ENCODE measurements at places on chromosomes 16 and 17. TPM values are rescaled to one million over a fixed set of nuclear protein-coding genes. Genes with fewer than 3 reads are reported as not detected.

DNA sequence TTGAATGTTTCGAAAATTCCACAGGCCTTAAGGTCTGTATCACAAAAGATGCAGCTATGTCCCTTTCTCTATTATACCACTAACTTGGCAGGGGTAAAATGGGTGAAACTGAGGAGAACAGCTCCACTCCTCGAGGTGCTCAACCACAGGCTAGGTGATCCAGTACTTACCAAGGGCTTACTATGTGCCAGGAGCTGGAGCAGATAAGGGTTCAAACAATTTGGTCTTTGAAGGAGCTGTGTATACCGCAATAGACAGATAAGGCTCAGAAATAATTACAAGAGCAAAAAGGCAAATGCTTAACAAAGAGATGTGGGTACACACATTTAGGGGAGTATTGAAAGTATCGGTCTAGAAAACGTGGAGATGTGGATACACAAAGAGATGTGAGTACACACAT lies 1.5 kb downstream of the XPO6 start:
- H3K27me3 ChIP-seq: no peaks in the 10 kb centered on the region
- peak overlapping the region; percentile 90 for H3K4me3 ChIP-seq
- H3K27ac ChIP-seq: peak overlapping the region; percentile 87
- peaks cover 34% of the 10 kb centered on the region for H3K4me1 ChIP-seq

DNA sequence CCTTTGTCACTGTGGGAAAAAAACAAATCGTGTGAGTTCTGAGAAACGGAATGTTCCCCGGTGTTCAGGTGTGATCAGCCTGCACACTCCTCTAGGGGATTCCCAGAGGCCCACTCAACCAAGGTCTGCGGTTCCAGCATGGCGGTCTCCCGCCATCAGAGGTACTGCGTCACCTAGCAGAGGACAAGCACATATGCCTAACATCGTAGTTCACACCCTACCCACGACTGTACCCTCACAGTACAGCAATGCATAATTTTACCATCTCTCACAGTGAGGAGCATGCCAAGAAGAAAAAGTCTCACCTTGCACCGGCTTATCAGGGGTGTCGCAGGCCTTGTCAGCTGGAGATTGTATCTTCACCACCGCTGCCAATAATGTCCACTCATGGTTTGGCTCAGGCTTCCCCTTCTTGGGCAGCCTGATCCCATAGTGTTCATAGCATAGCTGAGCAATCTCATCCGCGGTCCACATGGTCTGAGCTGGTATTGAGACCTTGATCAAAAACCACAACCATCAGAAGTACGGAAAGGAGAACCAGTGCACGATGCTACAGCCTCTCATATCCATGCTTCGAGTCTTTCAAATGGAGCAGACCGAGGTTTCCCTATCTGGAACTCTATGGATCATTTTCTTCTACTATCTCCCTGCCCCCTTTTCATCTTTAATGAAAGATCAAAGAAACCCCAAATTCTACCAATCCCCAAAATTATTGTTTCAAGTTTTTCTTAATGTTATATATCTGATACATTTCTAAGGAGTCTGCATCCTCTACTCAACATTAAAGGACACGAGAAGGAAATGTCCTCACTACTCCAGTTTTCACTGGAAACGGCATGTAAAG lies 2.5 kb downstream of the ADAT1 start:
- no peak overlapping the region for H3K4me3 ChIP-seq
- DNase-seq: no peak
- no peak overlapping the region for H3K27ac ChIP-seq
- H3K4me1 ChIP-seq: peaks cover 34% of the 10 kb centered on the region

The ABCA8 gene
- 35.5 TPM for total RNA-seq

DNA sequence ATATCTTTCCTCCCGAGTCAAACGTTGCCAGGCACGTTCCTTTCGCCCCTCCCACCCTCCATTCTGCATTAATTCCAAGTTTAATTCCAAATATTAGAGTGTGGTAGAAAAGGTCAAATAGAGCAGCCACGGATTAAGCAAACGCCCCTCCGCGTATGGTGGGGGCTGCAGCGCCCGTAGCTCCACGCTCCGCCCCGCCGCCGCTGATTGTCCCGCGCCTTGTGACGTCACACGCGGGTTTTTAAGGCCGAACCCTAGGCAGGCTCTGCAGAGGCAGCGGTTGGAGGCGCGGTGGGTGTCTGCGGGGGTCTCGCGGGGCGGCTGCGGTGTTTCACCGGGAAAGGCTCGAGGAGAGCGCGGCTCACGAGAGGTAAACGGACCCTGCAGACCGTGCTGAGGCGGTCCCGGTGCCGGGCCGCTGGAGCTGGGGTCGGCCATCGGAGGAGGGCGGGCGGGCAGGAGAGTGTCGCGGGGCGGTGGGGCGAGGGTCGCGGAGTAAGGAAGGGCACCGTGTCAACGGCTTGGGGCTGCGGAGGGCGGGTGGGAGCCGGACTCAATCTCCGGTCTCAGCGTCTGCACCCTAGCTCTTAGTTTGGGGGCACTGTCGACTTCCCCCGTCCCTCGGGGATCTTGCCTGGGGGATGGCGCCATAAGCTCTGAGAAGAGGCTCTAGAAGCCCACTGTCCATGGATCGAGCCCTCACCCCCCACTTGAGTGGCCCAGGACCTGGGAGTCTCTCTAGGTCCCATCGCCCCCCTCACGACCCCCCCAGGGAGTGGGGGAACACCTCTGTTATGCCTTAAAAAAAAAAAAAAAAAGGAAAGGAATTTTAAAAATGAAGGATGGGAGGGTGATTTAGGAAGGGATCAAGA lies at the start of gene ARL4D:
TSS of gene ARL4D (plus strand) at position 270 of the 872 bp plus-strand sequence. CDS start 740 bp downstream, outside the sequence.
- H3K4me3 ChIP-seq: peak within 1 kb of the TSS; percentile 84
- H3K4me1 ChIP-seq: peaks cover 72% of the 10 kb centered on the region
- H3K27ac ChIP-seq: peak within 1 kb of the TSS; percentile 83

GRCh38 chr17:62032480-62032879 lies 32.6 kb downstream of the MED13 start:
- H3K27me3 ChIP-seq: no peaks in the 10 kb centered on the region
- H3K4me1 ChIP-seq: peaks cover 25% of the 10 kb centered on the region
- peaks cover 80% of the 10 kb centered on the region for H3K36me3 ChIP-seq
- no peak overlapping the region for H3K4me3 ChIP-seq
- no peak for DNase-seq

GRCh38 chr16:46922239-46922638 lies 38.1 kb downstream of the GPT2 start:
- no peak overlapping the region for H3K4me3 ChIP-seq
- H3K36me3 ChIP-seq: peaks cover 12% of the 10 kb centered on the region
- H3K27me3 ChIP-seq: no peaks in the 10 kb centered on the region
- H3K4me1 ChIP-seq: peaks cover 8% of the 10 kb centered on the region
- no peak for DNase-seq

DNA sequence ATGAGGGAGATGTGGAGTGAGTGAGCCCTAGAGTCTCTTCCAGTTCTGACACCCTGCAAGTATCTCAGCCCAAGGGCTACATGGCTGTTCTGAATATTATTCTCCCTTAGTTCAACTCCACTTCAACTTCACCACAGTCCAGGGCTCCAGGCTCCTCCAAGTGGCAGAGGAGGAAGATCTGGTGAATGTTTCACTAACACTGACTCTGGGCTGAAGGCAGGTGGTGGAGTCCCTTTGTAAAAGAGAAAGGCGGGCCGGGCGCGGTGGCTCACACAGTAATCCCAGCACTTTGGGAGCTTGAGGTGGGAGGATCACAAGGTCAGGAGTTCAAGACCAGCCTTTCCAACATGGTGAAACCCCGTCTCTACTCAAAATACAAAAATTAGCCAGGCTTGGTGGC lies 13.6 kb downstream of the CCDC92B start:
- no peaks in the 10 kb centered on the region for H3K4me1 ChIP-seq
- H3K4me3 ChIP-seq: no peak overlapping the region
- no peaks in the 10 kb centered on the region for H3K36me3 ChIP-seq
- DNase-seq: no peak

The RNF112 gene
- 1.6 TPM for total RNA-seq

DNA sequence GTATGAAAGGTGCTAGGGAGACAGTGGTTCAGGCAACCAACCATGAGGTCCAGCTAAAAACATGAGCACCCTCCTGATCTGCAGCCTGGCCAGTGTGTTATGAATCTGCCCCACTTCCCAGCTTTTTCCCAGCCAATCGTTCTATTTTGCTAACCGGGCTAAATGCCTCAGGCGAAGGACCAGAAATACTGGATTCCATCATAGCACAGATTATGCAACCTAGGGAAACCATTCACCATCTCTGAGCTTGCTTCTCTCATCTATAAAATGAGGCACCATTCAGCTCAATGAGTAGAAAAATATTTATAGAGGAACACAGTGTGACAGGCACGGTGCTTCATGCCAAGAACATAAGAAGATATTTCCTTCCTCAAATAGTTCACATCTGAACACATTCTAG lies 45.2 kb upstream of the NUDT7 start:
- H3K4me1 ChIP-seq: no peaks in the 10 kb centered on the region
- H3K27me3 ChIP-seq: peaks cover 21% of the 10 kb centered on the region
- DNase-seq: no peak
- no peaks in the 10 kb centered on the region for H3K36me3 ChIP-seq
- H3K4me3 ChIP-seq: no peak overlapping the region
- no peak overlapping the region for H3K27ac ChIP-seq

The FBXL16 gene
- 0.08 TPM for total RNA-seq

DNA sequence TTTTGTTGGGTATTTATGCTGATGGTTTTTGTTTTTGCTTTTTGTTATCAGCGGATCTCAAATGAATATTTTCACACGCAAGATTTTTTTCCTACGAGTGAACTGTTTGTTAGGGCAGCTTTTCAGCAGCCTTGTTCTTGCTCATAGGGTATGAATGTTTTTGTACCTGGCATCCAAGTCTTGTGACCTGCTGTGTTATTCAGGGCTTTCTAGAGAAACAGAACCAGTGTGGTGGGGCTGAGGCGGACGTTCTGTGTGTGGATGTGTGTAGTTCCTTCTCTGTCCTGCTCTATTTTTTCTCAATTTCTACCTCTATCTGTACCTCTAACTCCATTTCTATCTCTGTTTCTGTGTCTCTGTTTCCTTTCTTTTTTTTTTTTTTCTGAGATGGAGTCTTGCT lies 78.3 kb downstream of the SNX29 start:
- no peaks in the 10 kb centered on the region for H3K27me3 ChIP-seq
- H3K4me1 ChIP-seq: peaks cover 7% of the 10 kb centered on the region
- H3K4me3 ChIP-seq: no peak overlapping the region

The KCTD19 gene
- total RNA-seq: not detected

GRCh38 chr16:62167551-62167950 lies 131.3 kb upstream of the CDH8 start:
- H3K4me3 ChIP-seq: no peak overlapping the region
- H3K4me1 ChIP-seq: no peaks in the 10 kb centered on the region
- no peaks in the 10 kb centered on the region for H3K27me3 ChIP-seq
- no peak for DNase-seq

The CACNG4 gene
- total RNA-seq: not detected

The TTC19 gene
- total RNA-seq: 21.4 TPM

DNA sequence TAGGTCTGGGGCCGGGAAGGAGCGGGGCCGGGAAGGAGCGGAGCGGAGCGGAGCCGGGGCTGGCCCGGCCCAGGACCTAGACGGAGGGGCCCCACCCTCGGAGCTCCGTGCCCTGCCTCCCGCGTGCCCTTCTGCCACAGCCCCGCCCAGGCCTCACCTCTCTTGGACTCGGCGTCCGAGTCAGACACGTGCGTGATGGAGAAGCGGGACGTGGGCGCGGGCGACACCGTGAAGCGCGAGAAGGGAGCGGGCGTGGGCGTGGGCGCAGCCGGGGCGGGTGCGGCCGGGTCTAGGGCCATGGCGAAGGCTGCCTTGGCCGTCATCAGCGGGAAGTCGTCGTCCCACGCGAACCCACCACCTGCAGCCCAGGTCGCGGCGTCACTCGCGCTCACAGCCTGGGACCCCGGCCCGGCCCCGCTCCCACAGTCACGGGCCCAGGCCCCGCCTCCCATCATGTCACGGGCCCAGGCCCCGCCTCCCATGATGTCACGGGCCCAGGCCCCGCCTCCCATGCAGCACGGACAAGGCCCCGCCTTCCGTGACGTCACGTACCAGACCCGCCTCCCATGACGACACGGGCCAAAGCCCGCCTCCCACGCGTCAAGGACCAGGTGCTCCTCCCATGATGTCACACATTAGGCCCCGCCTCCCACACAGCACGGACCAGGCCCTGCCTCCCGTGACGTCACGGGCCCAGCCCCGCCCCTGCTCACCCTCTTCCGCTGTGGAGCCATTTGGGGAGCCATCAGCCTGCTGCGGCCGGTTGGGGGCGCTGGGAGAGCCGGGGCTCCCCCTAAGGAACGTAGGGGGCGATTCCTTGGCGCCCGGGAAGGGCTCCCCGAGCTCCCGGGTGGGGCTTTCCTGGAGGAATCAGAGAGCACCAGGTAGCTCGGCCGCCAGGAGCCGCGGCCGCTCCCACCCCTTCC lies 45.8 kb upstream of the PVALEF start:
- no peak overlapping the region for H3K27ac ChIP-seq
- H3K27me3 ChIP-seq: peaks cover 50% of the 10 kb centered on the region
- H3K36me3 ChIP-seq: peaks cover 5% of the 10 kb centered on the region
- peaks cover 28% of the 10 kb centered on the region for H3K4me1 ChIP-seq
- peak; percentile 65 for DNase-seq

The GFAP gene
- 4.1 TPM for total RNA-seq

- H3K4me3 ChIP-seq: no peak overlapping the region
- no peak overlapping the region for H3K27ac ChIP-seq
- H3K4me1 ChIP-seq: no peaks in the 10 kb centered on the region
- H3K36me3 ChIP-seq: no peaks in the 10 kb centered on the region
- no peak for DNase-seq
Observed at GRCh38 chr17:81135505-81136278, 29.6 kb upstream of the PVALEF start.

The FBXW10B gene
- total RNA-seq: 1.0 TPM

The KRTAP4-16 gene
- not detected for total RNA-seq

GRCh38 chr16:6616746-6617145 lies 715.9 kb upstream of the RBFOX1 start:
- DNase-seq: no peak
- no peaks in the 10 kb centered on the region for H3K36me3 ChIP-seq
- no peak overlapping the region for H3K27ac ChIP-seq

The CENPT gene
- total RNA-seq: 20.2 TPM

GRCh38 chr17:48893646-48894508 lies 1.3 kb downstream of the ATP5MC1 start:
- H3K4me1 ChIP-seq: peaks cover 41% of the 10 kb centered on the region
- DNase-seq: no peak
- peak overlapping the region; percentile 95 for H3K27ac ChIP-seq
- peaks cover 43% of the 10 kb centered on the region for H3K36me3 ChIP-seq
- peak overlapping the region; percentile 93 for H3K4me3 ChIP-seq
- H3K27me3 ChIP-seq: no peaks in the 10 kb centered on the region

The GAS2L2 gene
- total RNA-seq: 0.08 TPM

- no peak overlapping the region for H3K27ac ChIP-seq
- H3K4me1 ChIP-seq: peaks cover 9% of the 10 kb centered on the region
- H3K36me3 ChIP-seq: no peaks in the 10 kb centered on the region
- DNase-seq: no peak
- H3K27me3 ChIP-seq: peaks cover 74% of the 10 kb centered on the region
- no peak overlapping the region for H3K4me3 ChIP-seq
Observed at GRCh38 chr16:998615-999014, 17.0 kb downstream of the SOX8 start.
